Naive thymus-derived CD4-positive, alpha-beta T cell (primary cell): ENCODE measurements at places on chromosomes 3 and 15. TPM values are rescaled to one million over a fixed set of nuclear protein-coding genes. Genes with fewer than 3 reads are reported as not detected.

- H3K27me3 ChIP-seq = no peaks in the 10 kb centered on the region
- H3K27ac ChIP-seq = no peak overlapping the region
- H3K4me1 ChIP-seq = peaks cover 38% of the 10 kb centered on the region
- no peaks in the 10 kb centered on the region for H3K36me3 ChIP-seq
- H3K4me3 ChIP-seq = peak overlapping the region; percentile 36
Measured at GRCh38 chr3:30353711-30354467, 252.5 kb upstream of the TGFBR2 start.

DNA sequence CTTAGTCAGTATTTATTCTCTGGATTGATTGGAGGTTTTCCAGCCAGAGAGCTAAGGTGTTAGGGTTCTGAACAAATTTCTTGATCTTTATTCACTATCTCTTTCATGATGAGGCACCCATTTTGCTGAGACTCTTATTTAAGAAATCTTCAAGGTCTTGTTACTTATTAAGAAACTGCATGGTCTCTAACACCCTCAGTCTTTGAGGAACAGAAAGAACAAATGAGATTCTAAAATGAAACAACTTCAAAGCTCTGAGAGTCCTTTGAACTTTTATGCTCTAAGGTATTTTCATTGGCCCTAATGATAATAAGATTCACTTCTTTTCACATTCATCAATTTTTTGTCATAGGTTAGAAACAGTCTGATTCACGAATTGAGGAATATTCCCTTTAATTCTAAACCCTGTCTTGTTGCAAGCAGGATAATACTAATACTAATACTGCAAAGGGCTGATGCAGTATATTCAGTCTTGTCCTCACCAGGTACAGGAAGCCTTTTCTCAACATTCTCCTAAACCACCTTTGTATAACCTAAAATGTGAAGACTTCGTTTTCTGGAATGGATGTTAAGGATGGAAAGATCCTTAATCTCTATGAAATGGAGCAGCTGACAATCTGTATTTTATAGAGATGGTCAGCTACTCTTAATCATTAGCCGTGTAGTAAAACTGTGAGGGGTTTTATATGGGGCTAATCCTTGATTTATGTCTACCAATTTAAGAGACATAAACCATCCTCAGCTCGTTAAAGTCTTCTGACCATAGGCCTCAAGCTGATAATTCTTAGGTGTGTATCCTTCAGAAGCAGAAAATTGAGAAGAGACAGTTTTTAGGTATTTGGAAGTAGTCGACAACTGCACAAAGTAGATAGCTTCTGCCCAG, 198.3 kb downstream of the OTOL1 start:
- DNase-seq = no peak
- H3K4me3 ChIP-seq = no peak overlapping the region
- H3K4me1 ChIP-seq = no peaks in the 10 kb centered on the region
- no peaks in the 10 kb centered on the region for H3K27me3 ChIP-seq
- H3K27ac ChIP-seq = no peak overlapping the region

DNA sequence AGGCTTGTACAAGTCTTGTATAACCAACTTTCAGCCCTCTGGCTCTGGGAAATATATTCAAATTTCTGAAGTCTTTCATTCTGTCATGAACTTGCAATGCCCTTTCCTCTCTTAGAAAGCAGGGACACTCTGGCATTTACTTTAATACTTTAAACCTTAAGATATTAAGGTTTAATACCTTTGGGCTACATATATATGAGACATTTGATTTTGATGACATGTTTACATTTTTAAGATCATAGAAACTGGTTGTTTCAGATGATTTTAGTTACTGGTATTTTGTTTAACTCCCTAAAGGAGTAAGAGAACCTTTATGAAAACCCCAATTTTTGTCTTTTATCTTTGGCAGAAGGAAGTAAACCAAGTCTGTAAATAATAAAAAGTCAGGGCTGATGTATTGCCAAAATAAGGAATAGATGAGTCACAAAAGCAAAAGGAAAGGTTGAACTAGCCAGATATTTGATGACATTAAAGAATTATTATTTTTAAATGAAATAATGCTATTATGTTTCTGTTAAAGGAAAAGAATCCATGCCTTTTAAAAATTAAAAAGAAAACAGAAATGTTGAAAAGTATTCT, 579.0 kb upstream of the CBLB start:
- H3K27me3 ChIP-seq = no peaks in the 10 kb centered on the region
- H3K36me3 ChIP-seq = no peaks in the 10 kb centered on the region
- H3K4me1 ChIP-seq = no peaks in the 10 kb centered on the region
- DNase-seq = no peak
- H3K27ac ChIP-seq = no peak overlapping the region

GRCh38 chr15:93179072-93179471, 90.1 kb upstream of the RGMA start:
- H3K4me3 ChIP-seq = no peak overlapping the region
- no peaks in the 10 kb centered on the region for H3K36me3 ChIP-seq

DNA sequence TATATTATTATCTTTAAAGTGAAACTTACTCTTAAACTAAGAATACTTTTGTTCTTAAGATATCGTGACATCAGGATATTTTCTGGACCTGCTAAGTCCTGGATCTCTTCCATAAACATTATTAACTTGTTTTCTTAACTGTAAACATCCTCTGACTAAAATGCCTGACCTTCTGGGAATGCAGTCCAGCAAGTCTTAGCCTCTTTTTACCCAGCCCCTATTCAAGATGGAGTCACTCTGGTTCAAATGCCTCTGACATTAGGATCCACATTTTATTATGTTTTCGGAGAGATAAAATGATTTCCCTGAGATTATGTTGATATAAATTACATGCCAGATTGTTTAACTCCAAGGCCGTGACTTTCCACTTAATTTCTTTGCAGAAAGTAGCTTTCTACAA, 37.6 kb downstream of the OSTN start:
- DNase-seq = no peak
- no peaks in the 10 kb centered on the region for H3K36me3 ChIP-seq
- H3K4me1 ChIP-seq = no peaks in the 10 kb centered on the region
- no peaks in the 10 kb centered on the region for H3K27me3 ChIP-seq
- no peak overlapping the region for H3K4me3 ChIP-seq

- no peaks in the 10 kb centered on the region for H3K4me1 ChIP-seq
- no peaks in the 10 kb centered on the region for H3K27me3 ChIP-seq
- H3K27ac ChIP-seq = no peak overlapping the region
- no peak for DNase-seq
- H3K36me3 ChIP-seq = no peaks in the 10 kb centered on the region
- H3K4me3 ChIP-seq = no peak overlapping the region
Measured at GRCh38 chr3:174737966-174738365, 121.2 kb upstream of the NAALADL2 start.

DNA sequence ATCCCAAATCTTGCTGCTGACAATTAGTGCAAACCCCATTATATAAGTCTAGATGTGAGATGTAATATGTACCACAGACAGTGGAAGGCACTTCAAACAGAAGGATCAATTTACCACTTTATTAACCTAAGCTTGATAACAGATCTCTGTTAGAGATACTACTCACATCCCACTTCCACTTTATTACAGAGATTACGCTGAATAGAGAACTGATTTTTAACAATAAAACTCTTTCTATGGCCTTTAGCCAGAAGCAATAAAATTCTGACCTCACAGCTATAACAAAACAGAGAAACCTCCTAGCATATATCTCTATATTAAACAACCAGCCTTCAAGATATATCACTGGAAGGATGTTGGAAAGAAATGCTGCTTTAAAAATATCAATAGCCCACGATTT, 517.7 kb downstream of the MAGI1 start:
- no peaks in the 10 kb centered on the region for H3K36me3 ChIP-seq
- no peak for DNase-seq
- no peaks in the 10 kb centered on the region for H3K27me3 ChIP-seq
- no peaks in the 10 kb centered on the region for H3K4me1 ChIP-seq
- H3K27ac ChIP-seq = no peak overlapping the region

DNA sequence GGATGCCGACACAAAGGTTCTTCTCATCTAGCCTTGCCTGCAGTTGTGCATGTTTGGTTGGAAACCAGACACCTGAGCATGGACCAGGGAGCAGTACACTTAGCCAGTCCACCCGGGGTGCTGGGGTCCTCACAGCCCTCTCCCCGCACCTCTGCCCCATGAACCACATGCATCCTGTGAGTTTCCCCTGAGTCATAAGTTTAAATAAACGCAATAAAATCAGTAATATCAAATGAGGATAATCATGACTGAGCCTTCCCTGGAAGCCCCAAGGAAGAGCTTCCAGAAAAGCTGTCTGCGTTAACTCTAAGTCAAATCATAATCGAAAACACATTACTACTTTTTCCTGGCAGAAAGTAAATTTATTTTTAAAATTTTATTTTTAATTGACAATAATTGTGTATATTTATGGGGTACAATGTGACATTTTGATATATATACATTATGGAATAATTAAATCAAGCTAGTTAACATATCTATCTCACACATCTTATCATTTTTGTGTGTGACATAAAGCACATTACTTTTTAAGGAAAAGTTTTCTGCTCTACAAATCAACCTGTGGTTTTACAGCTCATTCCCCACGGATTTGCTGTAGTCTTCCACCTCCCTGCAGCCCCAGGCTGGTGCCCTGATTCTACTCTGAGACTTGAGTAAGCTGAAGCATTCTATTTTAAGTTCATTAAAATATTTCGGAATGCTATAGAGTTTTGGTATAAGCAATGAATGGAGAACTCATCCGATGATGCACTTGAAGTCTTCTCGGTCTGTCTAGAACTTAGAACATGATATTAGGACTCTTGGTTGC, 166.0 kb upstream of the EIF1B start:
- H3K4me3 ChIP-seq = no peak overlapping the region
- no peaks in the 10 kb centered on the region for H3K27me3 ChIP-seq
- no peak for DNase-seq

GRCh38 chr15:62053439-62054085, 6.7 kb downstream of the VPS13C start:
- peaks cover 16% of the 10 kb centered on the region for H3K4me1 ChIP-seq
- DNase-seq = no peak
- no peak overlapping the region for H3K27ac ChIP-seq
- H3K27me3 ChIP-seq = no peaks in the 10 kb centered on the region
- no peak overlapping the region for H3K4me3 ChIP-seq
- H3K36me3 ChIP-seq = no peaks in the 10 kb centered on the region

GRCh38 chr3:72678867-72679266, 169.4 kb downstream of the SHQ1 start:
- H3K27ac ChIP-seq = no peak overlapping the region
- no peaks in the 10 kb centered on the region for H3K27me3 ChIP-seq
- no peak for DNase-seq
- H3K4me1 ChIP-seq = no peaks in the 10 kb centered on the region
- H3K4me3 ChIP-seq = no peak overlapping the region

DNA sequence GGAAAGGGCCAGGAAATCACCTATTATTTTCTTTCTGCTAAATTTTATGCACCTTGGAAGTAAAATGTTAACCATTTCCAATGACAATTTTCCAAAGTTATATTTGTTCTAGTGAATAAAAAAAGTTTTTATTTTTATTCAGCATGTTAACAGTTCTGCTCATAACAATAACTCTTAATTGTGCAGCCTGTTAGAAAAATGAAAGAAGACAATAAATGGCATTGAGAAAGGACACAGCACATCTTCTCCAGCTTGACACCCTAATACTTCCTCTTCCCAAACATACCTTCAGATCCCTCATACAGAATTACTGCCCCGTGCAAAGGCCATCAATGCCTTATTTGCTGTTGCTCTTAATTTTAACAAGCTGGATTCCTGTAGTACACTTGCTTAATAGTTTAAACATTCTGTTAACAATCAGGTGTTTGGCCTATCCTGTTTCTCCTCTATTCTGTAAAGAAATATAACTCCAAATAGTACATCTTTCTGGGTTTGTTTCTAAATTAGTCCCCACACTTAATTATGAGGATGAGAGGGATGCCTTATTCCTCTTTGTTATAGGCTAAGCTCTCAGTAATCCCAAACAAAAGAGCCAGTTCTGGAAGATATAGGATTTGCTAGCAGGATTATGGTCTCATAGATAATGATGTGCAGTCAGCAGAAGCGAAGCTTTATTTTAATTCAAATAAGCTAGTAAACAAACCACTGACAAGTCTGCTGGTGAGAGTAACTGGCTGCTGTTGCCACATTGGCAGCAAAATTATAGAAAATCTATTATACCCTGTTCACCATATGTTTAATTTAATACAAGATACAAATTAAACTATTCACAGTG, 19.2 kb upstream of the SOX2 start:
- H3K4me1 ChIP-seq = no peaks in the 10 kb centered on the region
- DNase-seq = no peak
- H3K27ac ChIP-seq = no peak overlapping the region
- no peaks in the 10 kb centered on the region for H3K36me3 ChIP-seq
- no peak overlapping the region for H3K4me3 ChIP-seq

Gene AQR
- 38.1 TPM for total RNA-seq

Gene ZNF710
- 23.4 and 25.1 TPM in 2 replicates for total RNA-seq

Gene KBTBD8
- 9.5 TPM for total RNA-seq

Gene BDH1
- 73.9 TPM for total RNA-seq

Gene GHSR
- total RNA-seq = not detected
